ENCODE measurements at places on chromosomes 13 and 19.

- no peak for DNase-seq
These were observed 20.7 kb downstream of the TNFSF11 start for GRCh38 chr13:42594481-42595252.

DNA sequence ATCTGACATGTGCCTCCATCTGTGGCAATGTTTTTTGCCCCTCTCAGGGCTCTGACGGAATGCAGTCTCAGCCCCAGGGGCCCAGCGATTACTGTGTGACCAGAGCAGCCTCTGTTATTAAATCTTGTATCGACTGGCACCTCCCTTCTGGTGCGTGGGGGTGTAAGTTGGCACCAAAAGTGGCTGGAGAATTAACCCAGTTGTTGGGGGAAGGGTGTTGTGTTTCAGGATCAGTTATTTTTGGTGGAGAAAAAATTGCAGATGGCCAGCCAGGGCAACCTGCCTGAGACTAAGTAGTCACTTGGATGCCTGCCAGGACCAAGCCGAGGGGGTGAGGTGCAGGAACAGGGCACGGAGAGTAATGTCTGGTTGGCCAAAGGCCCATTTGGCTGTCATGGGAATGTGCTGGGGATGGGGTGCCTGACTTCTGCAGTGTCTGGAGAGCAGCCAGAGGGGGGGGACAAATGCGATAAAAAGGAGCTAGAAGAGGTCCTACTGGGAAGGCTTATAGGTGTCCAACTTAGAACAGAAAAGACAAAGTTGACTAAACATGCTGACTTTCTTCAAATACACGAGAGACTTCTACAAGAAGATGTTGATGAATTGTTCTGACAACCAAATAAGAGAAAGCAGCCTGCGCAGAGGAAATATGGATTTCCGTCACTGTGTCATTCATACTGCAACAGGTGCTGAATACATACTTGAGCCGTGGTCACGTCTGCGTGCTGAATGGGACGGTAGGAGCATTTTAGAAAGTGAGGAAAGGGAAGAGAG, 69.8 kb downstream of the SIAH3 start:
- DNase-seq = no peak

GRCh38 chr19:49570138-49570856, 10.1 kb downstream of the NOSIP start:
- no peak for DNase-seq

DNA sequence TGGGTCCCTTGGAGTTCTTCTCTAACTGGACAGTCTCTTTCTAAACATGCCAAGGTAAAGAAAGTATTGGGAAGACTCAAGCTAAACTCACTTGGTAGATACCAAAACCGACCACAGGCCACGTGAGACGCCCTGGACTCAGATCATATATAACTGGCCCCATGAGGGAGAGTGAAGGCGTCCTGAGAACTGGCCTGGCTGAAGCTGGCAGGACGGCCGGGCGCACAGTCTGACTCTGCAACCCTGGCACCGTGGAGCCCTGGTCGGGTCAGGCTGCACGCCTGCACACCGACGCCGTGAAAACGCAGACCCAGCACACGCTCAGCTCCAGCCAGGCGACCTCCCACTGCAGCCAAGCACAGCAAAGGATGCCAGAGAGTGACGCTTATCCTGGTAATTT, 122.5 kb upstream of the SPACA7 start:
- DNase-seq = no peak

- no peak for DNase-seq
These were observed 14.5 kb downstream of the CYP2F1 start for GRCh38 chr19:41128692-41129091.

- no peak for DNase-seq
These were observed 55.7 kb downstream of the MRPL57 start for GRCh38 chr13:21232196-21232595.

GRCh38 chr13:52736891-52737290, 2.7 kb downstream of the CNMD start:
- DNase-seq = no peak

- no peak for DNase-seq
These were observed 84.5 kb downstream of the LRRC63 start for GRCh38 chr13:46296115-46296822.

DNA sequence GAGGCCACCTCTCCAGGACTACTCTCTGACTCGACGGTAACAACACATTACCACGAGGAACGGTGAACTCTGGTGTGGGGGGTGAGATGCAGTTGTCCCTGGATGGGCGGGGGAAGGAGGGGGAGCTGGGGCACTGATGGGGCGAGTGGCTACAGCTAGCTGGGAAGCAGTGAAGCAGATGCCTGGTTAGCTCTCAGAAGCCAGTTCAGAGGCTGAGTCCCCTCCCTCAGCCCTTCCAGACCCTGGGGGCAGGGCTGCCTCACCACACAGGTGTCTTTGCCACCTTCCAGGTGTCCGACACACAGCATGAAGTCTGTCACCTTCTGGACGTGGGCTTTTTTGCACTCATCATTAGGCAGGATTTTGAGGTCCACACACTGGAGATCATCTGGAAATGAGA, 4.0 kb downstream of the KLK1 start:
- no peak for DNase-seq

DNA sequence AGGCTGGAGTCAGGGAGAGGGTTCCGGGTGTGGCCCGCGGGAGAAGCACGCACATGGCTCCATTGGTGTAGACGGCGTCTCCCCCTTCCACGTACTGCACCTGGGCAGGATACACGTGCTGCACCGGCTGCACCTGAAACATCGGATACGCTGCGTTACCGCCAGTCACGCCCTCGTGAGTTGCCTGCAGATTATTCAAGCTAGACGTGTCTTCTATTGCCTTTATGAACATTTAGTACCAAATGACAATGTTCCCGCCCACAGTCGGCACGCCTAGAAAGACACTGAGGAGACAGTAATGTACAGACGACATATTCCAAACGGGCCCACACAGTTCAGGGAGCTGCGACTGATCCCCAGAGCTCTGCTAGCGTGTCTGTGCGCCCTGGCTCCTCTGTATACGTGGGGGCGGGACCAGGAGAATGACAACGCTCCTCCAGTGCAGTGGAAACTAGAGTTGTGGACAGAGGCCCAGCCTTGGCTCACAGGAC, 64.1 kb upstream of the RANBP3 start:
- no peak for DNase-seq

DNA sequence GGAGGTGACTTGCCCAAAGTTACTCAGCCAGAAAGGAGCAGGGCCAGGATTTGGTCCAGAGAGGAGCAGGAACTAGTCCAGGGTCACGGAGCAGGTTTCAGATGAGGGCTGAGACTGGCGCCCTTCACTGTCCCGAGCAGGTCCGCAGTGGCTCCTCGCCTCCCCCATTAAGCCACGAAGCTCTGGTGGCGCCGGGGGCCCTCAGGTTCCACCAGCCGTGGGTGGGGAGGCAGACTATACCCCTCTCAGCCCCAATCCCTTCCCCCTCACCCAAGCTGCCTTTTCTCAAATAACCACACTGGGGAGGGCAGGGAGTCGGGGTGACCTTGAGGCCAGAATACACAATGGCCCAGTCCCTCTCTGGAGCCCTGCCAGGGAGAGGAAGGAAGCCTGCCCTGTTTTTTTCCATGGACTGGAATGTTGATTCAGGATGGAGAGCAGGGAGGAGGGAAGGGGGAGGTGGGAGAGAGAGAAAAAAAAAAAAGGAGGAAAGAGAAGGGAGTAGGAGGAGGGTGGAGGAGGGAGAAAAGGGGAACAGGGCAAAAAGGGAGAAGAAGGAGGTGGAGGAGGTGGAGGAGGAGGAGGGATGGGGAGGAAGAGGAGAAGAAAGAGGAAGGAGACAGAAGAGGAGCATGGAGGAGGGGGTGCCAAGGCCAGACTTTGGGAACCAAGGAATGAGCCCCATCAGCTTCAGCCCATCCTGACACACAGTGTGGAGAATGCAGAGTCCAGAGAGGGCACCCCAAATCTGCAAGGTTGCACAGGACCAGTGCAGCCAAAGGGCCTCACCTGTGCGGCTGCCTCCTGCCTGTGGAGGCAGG, 19.7 kb downstream of the CEACAM16 start:
- DNase-seq = no peak

- no peak for DNase-seq
These were observed 454 bp downstream of the TIMM44 start for GRCh38 chr19:7942981-7943443.

GRCh38 chr19:10037367-10037766, 24.1 kb downstream of the RDH8 start:
- DNase-seq = no peak

DNA sequence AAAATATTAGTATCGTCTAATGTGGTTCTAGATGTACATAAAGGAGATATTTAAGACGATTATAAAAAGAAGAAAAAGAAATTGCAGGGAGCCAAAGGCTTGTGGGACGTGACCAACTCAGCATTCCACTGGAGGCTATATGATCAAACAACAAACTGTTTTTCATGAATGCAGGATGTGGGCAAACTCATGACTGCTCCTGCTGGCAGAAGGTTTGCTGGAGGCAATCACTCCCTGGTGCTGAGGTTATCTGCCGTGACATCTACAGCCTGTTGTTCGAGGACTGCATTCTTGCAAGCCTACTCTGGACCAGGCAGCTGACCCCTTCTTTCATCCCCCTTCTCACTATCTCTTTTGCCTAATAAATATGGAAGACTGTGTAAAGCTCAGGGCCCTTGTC, 518.1 kb downstream of the UQCRFS1 start:
- DNase-seq = no peak

GRCh38 chr19:29467824-29468401, 57.9 kb upstream of the VSTM2B start:
- no peak for DNase-seq

DNA sequence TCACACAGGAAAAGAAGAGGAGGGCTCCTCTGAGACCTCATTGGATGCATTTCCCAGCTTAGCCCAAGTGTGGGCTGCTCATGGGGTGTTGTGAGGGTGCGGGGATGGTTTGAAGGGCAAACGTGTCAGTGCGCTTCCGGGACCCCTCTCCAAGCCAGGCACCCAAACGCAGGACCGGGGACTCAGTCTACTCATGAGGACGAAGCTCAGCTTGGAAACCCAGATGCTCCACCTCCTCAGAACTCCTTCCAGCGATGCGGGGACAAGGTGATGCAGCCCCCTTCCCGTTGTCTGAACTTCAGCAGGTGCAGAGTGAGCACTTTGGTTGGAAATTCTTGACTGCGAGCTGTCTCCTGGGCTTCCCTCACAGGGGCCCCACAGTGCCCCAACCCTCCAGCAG, 33.1 kb upstream of the MTIF3 start:
- DNase-seq = no peak

GRCh38 chr13:103102482-103102881, 36.3 kb upstream of the SLC10A2 start:
- DNase-seq = no peak

- DNase-seq = no peak
These were observed 36.3 kb downstream of the DOCK9 start for GRCh38 chr13:98941536-98941935.

DNA sequence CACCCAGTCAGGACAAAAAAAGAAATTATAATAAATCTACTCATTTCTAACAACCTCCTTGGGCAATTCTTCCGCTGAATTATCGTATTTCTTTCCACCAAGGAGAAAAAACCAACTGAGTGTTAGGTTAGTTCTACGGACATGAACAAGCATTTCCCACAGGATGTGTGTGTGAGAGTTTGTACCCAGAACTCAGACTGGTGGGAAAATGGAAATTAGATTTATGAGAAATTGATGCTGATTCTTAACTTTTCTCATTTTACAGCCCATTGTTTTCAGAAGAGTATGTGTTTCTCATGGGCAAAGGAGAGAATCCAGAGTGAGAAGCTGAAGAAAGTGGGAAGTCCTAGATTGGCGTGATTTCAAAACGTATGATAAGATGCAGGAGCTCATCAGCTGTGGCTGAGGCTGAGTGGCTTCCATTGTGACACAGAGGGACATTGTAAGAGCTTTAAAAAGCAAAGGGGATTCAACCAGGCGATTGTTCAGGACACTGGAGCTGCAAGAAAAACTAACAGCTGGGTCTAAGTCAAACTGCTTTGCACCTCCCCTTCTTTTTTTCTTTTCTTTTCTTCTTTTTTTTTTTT, 184.7 kb upstream of the ARGLU1 start:
- DNase-seq = no peak

- no peak for DNase-seq
These were observed 58.2 kb downstream of the POLR1D start for GRCh38 chr13:27679896-27680295.

- no peak for DNase-seq
These were observed 178.1 kb downstream of the FLT1 start for GRCh38 chr13:28316836-28317235.

- DNase-seq = no peak
These were observed 330.1 kb downstream of the DLEU7 start for GRCh38 chr13:50513300-50513877.

DNA sequence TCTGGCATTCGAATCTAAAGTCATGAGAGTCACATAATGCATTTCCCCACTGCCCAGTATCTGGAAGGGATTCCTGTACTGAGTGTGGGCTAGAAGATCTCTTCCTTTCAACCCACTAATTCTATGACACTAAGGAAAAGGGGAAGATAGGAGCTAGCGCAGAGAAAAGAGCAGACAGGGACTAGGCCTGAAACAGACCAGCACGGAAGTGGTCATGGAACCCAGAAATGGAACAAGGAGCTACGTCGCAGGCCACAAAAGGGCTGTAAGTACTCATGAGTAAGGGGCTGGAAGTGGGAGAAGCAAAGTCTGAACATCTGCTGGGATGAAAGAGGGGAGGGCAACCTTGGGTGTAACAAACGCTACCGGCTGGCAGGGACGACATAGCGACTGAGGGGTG, 8.6 kb downstream of the ABCC4 start:
- no peak for DNase-seq

- no peak for DNase-seq
These were observed 184.9 kb downstream of the PTPRS start for GRCh38 chr19:5155586-5156210.

DNA sequence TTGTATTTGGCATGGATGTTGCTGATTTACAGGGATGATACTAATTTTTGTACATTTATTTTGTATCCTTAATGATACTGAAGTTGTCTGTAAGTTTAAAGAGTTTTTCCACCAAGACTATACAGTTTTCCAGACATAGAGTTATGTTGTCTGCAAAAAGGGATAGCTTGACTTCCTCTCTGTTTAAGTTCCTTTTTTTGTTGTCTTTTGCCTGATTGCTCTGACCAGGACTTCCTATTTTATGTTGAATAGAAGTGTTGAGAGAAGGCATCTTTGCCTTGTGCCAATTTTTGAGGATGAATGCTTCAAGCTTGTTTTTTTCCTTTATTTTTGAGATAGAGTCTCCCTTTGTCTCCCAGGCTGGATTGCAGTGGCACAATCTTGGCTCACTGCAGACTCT, 36.8 kb upstream of the ZNF681 start:
- DNase-seq = no peak

- DNase-seq = no peak
These were observed 47.3 kb upstream of the MTIF3 start for GRCh38 chr13:27497563-27498230.

DNA sequence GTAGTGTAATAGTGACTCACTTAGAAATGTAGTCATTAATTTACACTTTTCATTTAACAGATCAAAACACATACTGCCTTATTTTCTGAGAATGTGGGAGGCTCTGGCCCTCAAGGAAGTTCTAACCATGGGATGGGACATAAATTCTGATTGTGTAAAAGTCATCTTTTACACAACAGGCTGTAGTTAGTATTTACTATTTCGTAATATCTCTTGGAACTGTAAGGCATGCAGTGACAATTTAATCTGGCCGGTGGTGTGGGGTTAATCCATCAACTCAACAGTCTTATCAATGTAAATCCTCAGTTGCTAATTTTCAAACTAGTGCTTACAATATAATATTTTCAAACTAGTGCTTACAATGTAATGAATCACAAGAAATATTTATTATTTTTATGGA, 1599.2 kb downstream of the EFNB2 start:
- no peak for DNase-seq

- DNase-seq = no peak
These were observed 289.2 kb downstream of the KLF12 start for GRCh38 chr13:73844986-73845385.
